ENCODE measurements at places on chromosomes 13 and 19. TPM values are rescaled to one million over a fixed set of nuclear protein-coding genes. Genes with fewer than 3 reads are reported as not detected.

DNA sequence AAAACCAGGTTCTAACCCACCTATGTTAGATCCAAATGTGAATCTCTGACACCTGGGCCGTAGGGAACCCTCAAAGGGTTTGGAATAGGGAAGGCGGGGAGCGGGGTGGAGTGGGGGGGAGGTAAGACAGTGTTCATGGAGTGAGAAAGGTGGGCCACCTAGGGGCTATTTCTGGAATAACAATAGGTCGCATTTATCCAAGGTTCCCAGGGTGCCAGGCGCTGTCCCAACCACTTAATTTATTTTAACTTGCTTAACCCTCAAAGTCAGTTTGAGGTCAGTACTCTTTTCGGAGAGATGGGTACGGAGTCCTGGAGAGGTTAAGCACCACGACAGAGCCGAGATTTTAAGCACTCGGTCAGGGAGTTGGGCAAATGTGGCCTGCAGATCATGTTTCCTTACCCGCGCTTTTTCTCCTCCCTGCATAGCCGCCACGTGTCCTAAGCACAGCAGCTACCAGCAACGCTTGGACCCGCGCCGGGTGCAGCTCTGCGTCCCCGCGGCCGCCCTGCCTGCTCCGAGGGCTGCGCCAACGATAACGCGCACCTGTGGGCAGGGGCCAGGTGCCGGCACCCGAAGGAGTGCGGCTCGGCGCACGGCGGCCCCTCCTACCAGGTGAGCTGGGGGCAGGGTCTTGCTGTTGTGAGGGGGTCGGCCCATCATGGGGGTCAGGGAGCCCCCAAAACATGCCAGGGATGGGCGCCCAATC is 25.0 kb upstream of the FXYD3 start:
- H3K27me3 ChIP-seq, result peaks cover 16% of the 10 kb centered on the region
- DNase-seq, result no peak
- no peak overlapping the region for H3K27ac ChIP-seq
- no peaks in the 10 kb centered on the region for H3K4me1 ChIP-seq
- H3K36me3 ChIP-seq, result no peaks in the 10 kb centered on the region
- H3K4me3 ChIP-seq, result no peak overlapping the region

DNA sequence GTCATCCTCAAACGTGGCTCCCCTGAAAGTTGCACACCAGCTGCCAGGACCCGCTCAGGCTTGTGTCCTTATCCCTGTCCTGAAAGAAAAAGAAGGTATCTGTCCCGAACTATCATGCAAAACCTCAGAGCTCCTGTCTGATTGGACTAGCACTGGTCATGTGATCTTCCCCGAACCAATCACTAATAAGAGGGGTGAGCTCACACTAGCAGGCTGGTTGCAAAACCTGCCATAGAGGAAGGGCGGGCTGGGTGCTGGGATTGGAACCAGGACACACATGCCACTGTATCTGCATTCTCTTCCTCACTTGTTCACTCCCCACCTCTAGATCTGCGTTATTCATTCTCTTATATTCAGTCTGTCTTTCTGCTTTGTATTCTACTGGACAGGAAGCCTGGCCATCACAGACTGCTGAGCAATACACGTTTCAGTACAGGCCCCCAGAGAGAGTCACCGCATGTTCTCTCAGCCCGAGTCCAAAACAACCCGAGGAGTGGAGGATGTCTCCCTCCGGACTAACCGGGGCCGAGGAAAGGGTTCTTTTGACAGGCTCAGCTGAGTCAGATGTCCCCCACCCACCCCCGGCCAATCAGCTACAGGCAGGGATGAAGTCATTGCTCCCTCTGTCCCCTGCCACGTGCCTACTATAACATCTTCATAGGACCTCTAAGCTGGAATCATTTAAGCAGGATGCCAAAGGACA is 97.7 kb downstream of the SIPA1L3 start:
- no peak for DNase-seq
- H3K4me3 ChIP-seq, result no peak overlapping the region
- no peaks in the 10 kb centered on the region for H3K4me1 ChIP-seq
- no peaks in the 10 kb centered on the region for H3K27me3 ChIP-seq
- no peak overlapping the region for H3K27ac ChIP-seq
- H3K36me3 ChIP-seq, result peaks cover 1% of the 10 kb centered on the region

DNA sequence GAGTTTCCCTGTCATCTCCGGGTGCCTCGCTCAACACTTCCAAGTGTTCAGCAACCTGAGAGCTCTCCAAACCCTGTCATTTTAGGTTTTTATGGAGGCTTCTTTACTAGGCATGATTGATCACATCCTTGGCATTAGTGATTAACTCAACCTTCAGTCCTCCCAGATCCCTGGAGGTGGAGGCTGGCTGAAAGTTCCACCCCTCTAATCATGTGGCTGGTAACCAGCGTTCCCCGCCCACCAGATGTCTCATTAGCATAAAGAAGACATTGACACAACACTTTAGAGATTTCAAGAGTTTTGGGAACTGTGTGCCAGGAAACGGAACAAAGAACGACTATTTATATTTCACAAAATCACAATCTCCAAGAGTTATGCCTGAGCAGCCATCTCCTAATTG is 71.1 kb upstream of the RGCC start:
- DNase-seq, result no peak
- no peaks in the 10 kb centered on the region for H3K27me3 ChIP-seq
- no peak overlapping the region for H3K4me3 ChIP-seq
- no peaks in the 10 kb centered on the region for H3K36me3 ChIP-seq
- H3K4me1 ChIP-seq, result no peaks in the 10 kb centered on the region
- no peak overlapping the region for H3K27ac ChIP-seq

The KCNN4 gene
- total RNA-seq, result 45.4 TPM

DNA sequence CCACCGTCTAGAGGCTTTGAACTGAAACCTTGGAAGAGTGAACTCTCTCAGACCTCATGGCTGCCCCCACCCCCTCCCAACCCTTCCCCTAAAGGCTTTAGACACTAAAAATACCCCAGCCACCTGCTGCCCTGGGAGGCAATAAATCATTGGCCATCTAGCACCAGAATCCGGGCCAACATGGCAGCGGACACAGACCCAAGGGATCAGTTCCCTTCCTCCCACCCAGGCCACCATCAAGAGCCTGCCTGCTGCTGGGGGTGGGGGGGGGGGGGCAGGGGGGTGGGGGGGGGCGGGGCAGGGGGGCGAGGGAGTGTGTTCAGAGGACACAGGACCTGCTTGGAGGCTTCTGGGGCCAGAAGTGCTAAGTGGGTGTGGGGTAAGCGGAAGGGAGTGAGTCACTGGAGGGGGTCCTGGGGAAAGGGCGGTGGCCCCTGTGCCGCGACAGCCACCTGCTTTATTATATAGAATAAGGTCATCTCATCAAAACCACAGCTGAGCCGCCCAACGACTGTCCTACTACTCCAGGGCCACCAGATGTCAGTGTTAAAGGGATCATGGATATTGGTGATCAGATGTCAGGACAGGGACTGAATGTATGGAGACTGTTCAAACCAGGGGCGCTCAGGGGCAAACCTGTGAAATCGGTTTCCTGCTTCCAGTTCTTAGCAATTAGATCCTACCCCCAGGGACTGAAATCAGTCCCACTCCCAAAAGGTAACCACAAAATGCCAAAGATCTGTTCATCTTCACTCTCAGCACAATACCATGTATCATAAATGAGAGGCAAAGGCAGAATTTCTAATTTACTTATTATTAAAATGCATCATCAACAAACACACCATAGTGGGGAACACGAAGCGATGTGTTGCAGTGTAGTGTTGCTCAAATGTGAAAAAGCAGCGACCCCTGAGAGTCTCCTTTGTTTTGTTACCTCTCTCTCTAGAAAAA is 24.3 kb downstream of the ARL11 start:
- no peak for DNase-seq
- H3K4me1 ChIP-seq, result no peaks in the 10 kb centered on the region
- no peaks in the 10 kb centered on the region for H3K27me3 ChIP-seq
- no peak overlapping the region for H3K27ac ChIP-seq
- H3K4me3 ChIP-seq, result no peak overlapping the region

DNA sequence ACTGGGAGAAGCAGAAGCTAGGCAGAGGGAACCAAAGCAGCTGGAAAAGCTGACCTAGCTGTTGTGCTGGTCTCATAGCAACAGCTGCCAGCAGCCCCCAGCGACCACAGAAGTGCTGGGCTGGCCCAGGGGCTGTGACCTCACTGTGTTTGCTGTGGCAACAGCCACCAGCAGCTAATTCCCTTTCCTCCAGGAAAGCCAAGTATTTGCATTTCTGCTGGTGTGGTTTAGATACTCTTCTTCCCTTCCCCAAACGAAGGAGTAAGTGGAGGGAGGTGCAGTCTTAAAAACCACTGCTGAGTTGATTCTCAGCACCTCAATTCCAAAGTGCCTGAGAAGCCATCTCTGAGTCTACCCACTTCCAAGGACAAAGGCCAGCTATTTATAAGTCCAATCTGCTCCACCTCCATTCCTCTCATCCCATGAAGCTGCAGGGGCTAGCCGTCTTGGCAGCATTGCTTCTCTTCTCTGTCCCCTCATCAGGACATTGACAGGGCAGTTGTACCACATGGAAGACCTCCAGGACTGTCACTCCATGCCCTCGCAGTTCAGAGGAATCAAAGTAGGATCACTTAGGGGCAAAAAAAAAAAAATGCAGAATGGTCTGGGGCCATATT is 11.5 kb upstream of the CCDC97 start:
- peak overlapping the region; percentile 8 for H3K4me3 ChIP-seq
- no peak for DNase-seq
- peak overlapping the region; percentile 81 for H3K27ac ChIP-seq

DNA sequence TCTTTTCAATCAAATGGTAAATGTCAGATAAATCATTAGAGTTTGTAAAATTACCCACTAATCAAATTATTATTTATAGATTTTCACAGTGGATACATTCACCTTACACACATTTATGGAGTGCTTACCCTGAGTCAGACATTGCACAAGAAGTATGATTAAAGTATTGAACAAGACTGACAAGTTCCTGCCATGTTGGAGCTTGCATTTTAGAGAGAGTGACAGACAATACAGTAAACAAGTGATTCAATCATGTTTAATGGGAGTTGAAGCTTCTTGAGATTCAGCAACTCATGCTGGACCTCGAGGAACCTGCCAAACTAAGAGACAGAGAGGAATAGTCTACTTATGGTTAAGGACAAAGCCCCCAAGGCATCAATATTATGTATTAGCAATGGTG is 487.8 kb downstream of the PCDH17 start:
- no peaks in the 10 kb centered on the region for H3K27me3 ChIP-seq
- no peaks in the 10 kb centered on the region for H3K36me3 ChIP-seq
- no peak overlapping the region for H3K4me3 ChIP-seq
- H3K27ac ChIP-seq, result no peak overlapping the region

GRCh38 chr19:46840498-46840942 is 10.1 kb downstream of the AP2S1 start:
- peak; percentile 60 for DNase-seq
- peaks cover 13% of the 10 kb centered on the region for H3K36me3 ChIP-seq
- H3K27me3 ChIP-seq, result no peaks in the 10 kb centered on the region
- H3K4me1 ChIP-seq, result peaks cover 5% of the 10 kb centered on the region

The KLK14 gene
- total RNA-seq, result 0.91 TPM

Data from activated naive CD8-positive, alpha-beta T cell treated with anti-CD3 and anti-CD28 coated beads, Interleukin-2, amount 10 ng/mL, durations not matched to agents 7 days and 5 days (primary cell).